ENCODE measurements at places on chromosomes 4 and X. TPM values are rescaled to one million over a fixed set of nuclear protein-coding genes. Genes with fewer than 3 reads are reported as not detected.

- no peak for DNase-seq
Observed at GRCh38 chr4:101886826-101887225, 96.3 kb downstream of the BANK1 start.

DNA sequence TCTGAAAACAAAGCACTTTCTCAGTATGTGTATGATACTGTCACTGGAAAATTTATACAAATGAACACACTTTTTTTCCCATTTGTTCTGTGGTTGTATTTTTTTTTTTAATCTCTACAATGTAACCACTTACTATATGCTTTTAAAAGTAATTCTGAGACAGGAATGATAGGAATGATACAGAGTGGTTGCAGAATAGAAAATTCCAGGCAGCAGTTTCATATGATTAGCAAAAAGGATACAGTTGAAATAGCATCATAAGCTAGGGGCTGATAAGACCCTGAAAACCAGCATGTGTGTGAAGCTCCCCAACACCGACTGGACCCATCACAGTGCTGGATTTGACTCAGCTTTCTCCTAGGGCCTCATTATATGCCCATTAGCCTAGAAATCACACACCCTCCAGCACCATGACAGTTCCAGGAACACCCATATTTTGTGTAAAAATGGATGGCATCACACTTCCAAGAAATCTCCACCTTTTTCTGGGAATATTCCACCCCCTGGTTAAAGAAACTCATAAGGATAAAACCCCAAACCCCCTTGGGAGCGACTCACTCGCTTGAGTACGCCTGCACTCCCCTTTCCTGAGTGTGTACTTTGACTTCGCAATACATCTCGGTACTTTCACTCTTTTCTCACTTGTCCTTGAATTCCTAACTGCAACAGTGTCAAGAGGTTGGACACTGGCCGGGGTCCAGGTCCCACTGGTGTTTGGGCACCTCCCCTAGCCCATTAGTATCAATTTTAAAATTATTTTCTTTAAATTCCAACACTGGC is 77.4 kb upstream of the AGA start:
- DNase-seq, result no peak

GRCh38 chr4:85726555-85726954 is 251.6 kb downstream of the ARHGAP24 start:
- no peak for DNase-seq

DNA sequence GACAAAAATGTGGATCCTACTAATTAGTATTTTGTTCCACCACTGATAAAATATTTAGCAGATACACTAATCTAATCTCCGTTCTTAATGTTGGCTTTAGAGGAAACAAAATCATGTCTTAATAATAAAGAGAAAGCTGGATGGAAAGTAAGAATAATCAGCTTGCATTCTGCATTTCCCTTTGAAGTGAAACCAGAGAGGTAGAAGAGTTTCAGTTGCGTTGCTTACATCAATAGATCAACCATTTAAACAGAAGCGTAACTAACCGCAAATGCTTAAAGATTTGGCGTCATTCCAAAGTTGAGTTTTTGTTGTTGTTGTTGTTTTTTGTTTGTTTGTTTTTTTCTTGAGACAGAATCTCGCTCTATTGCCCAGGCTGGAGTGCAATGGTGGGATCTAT is 168.9 kb downstream of the TRIML1 start:
- DNase-seq, result no peak

GRCh38 chr4:16759931-16760582 is 138.4 kb downstream of the LDB2 start:
- DNase-seq, result no peak

DNA sequence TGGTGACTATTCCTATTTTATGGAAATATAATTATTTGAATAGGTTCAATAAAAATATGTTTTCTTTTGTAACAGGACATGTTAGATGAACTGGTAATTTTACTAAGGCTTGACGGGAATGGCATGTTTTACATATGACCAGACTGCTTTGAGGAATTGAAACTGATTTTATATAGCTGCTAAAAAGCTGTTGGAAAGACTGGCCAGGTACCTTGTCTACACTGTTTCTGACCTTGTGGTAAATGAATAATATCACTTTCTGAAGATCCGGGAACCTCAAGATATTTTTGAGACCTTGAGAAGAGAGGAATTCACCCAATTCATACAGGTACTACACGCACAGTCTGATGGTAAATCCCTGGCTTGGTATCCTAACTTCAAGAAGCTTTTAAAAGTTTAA is 42.1 kb upstream of the USP46 start:
- DNase-seq, result no peak

DNA sequence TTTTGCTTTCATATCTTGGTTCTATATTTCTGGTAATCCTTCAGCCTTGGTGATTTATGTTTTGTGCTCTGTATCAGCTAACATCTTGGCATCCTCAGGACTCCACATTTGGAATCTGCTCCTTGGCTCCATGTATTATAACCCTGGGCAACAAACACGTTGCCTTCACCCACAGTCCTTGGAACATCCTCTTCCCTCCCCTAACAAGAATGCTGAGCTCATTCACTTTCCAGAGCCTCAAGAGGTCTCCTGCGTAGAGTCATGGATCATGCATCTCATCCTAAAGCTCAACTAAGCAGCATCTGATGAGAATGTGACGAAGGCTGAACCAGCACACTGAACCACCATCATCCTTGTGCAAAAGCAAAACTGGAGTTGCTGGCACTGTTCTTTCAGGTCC is 60.5 kb upstream of the C1GALT1C1 start:
- no peak for DNase-seq

DNA sequence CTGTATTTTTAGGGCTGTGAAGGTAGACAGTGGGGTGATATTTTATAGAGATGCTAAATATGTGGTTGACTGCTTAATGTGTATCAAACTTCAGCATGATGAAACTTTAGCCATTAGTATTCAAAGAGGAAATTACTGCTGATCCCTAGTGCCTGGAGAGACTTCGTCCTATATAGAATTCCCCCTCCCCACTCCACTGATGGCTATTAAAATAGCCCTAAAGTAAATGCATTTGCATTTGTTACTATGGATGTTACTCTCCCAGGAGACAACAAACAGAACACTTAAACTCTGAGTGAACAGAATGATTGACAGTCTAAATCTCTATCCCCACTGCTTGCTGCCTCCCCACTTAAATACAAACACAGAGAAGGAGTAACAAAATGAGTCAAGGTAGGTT is 39.1 kb downstream of the ADGRL3 start:
- no peak for DNase-seq

DNA sequence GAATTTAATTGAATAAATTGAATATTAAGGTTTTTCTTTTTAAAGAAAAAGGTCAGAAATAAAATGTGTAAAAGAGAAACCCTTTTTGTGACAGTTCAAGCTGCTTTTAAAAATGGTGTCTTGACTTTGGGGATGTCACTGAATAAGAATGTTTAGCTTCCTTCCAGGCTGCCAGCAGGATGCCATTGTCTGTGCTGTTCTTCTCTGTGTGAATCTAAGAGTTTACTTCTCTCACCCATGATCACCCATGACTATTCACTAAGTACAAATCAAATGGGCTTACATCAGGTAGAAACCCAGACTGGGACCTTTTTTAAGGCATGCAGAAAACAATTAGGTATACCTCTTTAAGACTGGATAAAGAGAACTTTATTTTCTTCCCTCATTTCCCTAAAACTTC is 115.3 kb downstream of the DACH2 start:
- DNase-seq, result no peak

GRCh38 chrX:9829308-9830267 is 43.4 kb downstream of the SHROOM2 start:
- no peak for DNase-seq

GRCh38 chr4:10697086-10697485 is 12.5 kb upstream of the CLNK start:
- no peak for DNase-seq

- no peak for DNase-seq
Observed at GRCh38 chrX:7215842-7216241, 67.9 kb upstream of the PUDP start.

- no peak for DNase-seq
Observed at GRCh38 chr4:180449395-180449956, 1793.7 kb upstream of the TENM3 start.

- DNase-seq, result peak; percentile 61
Observed at GRCh38 chr4:5708449-5709206, at the start of gene EVC2. Gene EVC2 (minus strand): TSS chr4:5708559. CDS start chr4:5708513, 46 bp downstream.

- DNase-seq, result peak; percentile 45
Observed at GRCh38 chrX:24025741-24026403, 1.1 kb downstream of the KLHL15 start.

- no peak for DNase-seq
Observed at GRCh38 chr4:184197536-184198082, 20.1 kb downstream of the ENPP6 start.

DNA sequence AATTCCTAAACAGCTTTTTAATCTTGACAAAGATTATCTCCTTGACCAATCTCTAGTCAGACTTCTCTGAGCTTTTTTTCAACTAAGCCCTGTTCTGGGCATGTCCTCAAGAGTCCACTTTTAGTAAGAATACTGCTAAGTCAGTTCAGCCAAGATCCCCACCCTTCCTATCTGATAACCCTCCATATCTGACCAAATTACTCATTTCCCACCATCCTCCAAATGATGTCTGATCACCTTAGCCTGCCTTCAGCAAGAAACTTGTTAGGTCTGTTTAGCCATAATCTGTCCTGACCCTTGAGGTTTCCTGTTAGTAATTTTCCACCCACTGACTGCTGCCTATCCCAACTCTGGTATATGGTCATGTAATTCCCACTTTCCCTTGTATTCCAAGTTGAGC is 65.2 kb downstream of the FAM13A start:
- no peak for DNase-seq

DNA sequence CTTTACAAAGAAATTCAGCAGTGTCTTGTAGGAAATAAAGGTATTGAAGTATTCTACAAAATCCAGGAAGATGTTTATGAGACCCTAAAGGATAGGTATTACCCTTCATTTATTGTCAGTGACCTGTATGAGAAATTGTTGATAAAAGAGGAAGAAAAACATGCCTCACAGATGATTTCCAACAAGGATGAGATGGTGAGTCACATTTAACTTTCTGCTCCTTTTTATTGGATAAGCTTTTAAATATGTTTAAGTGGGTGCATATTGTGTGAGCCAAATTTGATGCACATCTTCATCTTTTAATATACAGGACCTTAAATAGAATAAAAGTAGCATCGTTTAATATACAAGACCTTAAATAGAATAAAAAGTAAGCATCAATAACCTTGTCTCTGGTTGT is 72.1 kb downstream of the LRP2BP start:
- no peak for DNase-seq

DNA sequence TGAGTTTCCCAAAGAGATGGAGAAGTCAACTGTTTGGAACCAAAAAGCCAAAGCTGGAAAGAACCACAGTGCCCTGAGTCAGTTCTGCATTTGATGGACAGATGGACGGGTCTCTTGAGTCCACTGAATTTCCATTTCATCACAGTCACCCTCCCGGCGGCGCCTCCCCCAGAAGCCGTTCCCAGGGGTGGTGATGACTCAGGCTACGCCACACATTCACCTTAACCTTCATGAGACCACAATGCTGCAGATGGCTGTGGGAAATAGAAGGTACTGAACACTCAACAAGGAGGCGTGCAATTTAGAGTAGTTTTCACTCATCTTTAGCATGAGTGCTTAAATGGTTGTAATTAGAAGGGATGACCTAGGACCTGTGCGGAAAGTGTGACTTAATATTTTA is 61.3 kb downstream of the STOX2 start:
- DNase-seq, result no peak

- no peak for DNase-seq
Observed at GRCh38 chrX:143287236-143287635, 230.0 kb downstream of the SPANXN3 start.

- DNase-seq, result no peak
Observed at GRCh38 chr4:80049402-80049801, 23.6 kb downstream of the ANTXR2 start.

DNA sequence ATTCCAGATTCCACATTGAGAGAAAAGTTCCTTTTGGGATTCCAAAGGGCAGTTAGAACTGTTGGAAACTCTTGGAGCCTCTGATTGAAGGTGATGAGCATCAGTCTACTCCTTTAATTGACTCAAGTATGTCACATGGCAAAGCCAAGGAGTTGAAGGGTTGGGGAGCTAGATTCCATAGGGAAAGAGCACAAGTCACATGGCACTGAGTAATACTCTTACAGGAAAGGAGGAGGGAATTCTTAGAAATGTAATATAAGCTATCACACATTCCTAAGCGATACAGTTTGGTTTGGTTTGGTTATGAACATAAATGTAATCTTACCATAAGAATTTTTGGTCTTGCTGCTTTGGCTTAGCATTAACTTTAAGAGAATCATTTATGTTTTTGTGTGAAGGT is 15.7 kb downstream of the SPCS3 start:
- no peak for DNase-seq

DNA sequence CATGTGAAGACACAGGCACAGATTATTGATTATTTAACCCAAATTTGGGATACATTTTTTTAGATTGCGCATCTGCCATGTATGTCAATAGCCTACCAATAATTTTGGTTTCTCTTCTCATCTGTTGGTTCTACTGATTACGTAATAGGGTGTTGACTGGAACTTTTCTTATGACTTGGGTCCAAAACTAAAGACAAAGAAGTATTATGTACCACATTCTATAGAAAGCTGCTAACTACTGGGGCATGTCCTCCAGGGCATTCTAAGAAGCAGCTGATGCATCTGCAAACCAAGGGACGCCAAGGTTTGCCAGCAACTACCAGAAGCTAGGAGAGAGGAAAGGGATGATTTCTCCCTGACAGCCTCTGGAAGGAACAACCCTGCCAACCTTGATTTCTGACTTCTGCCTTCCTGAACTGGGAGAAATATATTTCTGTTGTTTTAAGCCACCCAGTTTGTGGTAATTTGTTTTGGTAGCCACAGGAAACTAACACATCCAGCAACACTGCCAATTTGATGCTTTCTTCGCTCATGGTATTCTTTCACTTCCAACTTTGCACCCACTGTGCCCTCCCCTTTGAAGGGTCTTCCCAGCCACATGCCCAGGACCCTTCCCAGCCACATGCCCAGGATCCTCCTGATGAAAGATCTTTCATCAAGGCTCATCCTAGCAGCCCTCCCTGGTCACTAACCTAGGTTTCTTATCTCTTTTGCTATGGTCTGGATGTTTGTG is 15.9 kb upstream of the TLR1 start:
- no peak for DNase-seq

Gene CFI
- total RNA-seq, result 21.3 TPM

Gene RNF212
- 5.1 TPM for total RNA-seq

Gene CCDC158
- total RNA-seq, result 1.7 TPM

Gene FABP2
- total RNA-seq, result not detected

Gene FGF5
- not detected for total RNA-seq

Gene CABS1
- total RNA-seq, result not detected

Gene VMA21
- total RNA-seq, result 35.1 TPM

Gene PDGFC
- total RNA-seq, result 13.8 TPM

Gene KIF4A
- 1.0 TPM for total RNA-seq

Gene NXF2B
- not detected for total RNA-seq

Gene ASMT
- total RNA-seq, result 1.3 TPM
